ENCODE measurements at places on chromosomes 7 and 10. TPM values are rescaled to one million over a fixed set of nuclear protein-coding genes. Genes with fewer than 3 reads are reported as not detected.
A peak's percentile ranks its signal among the peaks of the same experiment; 100 is the strongest.

DNA sequence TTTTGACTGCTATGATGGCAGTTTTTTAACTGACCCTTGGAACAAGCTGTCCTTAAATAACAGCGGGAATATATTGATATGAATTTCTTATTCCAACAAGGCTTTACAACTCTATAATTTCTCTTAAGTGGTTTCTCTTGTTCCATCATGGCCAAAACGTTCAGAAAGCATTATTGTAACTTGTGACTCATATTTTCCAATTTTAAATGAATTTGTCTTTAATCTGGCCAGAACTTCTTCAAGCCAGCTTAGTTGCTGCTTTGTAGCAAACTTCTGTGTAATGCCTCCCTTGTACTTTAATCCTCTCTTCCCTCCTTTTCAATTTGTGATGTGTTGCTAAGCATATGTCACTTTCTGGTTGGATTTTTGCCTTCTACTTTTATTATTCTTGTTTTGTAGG lies 271.9 kb downstream of the KIF20B start:
- DNase-seq: no peak

DNA sequence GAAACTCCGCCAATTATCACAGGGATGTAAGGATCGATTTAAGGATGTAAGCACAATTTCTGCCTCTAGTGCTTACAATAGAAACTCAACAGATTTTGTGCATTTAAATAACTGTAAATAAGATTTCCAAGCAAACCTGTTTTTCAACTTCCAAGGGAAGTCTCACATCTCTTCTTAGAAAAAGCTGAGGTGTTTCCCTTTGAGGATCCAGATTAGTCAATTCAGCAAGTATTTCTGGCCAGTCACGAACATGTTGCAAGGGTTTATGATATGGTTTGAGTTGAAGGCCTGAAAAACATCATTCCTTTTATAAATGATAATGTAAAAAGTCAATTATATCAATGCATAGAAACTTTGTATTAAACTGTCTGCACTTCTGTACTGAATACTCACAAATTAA lies 23.9 kb downstream of the KRIT1 start:
- DNase-seq: no peak

- no peak for DNase-seq
Observed at GRCh38 chr10:74021248-74022055, 23.5 kb downstream of the VCL start.

- DNase-seq: no peak
Observed at GRCh38 chr10:1127629-1128028, 71.4 kb downstream of the WDR37 start.

DNA sequence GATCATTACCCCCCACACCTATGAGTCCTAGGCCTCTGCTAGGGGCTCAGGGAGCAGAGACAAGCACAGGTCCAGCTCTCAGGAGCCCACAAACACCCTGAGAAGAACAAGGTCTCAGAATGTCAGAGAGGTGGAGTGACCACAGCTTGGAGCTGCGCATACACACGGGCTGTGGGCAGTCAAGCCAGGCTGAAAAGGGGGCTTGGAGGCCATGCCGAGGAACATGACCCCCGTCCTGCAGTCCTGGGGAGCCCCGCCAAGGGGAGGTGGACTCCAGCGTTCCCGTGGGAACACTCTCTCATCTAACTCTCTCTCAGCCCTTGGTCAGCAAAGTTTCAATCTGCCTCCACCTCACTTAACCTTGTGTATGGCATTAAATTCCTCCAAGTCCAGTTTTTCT lies 7.8 kb upstream of the MMP21 start:
- no peak for DNase-seq

DNA sequence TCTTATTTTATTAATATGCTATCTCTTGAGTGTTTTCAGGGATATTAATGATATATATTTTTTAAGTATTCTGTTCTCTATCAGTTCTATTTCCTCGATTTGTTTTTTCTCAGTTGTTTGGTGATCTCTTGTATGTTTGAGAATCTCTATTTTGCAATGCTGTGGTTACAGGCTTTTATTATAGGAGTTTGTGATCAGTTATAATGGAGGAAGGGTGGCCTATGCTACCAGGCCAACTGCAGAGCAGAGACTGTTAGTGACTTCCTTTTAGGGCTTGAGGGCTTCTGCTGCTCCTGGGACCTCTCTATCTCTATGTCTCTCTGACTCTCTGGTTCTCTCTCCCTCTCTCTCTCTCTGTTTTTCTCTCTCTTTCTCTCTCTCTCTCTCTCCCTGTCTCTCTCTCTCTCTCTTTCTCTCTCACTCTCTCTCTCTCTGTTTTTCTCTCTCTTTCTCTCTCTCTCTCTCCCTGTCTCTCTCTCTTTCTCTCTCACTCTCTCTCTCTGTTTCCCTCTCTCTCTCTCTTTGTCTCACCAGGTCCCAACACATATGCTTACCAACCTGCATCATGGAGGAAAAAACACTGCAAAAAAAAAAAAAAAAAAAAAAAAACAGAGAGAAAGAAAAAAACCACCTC lies 69.4 kb upstream of the CAV2 start:
- no peak for DNase-seq

- no peak for DNase-seq
Observed at GRCh38 chr10:96700374-96701099, 19.8 kb downstream of the PIK3AP1 start.

DNA sequence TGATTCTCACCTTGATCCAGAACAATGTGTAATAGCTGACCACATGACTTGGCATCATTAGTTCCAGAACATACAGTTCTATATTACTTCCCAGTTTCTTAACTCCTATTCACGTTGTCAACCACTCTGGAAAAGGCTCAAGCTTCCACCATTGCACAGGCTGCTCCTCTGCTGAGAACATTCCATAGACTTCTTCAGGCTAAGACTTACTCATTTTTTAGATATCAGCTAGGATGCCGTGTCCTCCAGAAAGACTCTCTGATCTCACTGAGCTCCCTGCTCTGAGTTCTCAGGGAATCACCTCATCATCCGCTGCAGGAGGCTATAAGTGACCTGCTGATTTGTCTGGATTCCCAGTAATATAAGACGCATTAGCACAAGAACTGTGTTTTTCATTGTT lies 73.1 kb downstream of the HTR7 start:
- no peak for DNase-seq

DNA sequence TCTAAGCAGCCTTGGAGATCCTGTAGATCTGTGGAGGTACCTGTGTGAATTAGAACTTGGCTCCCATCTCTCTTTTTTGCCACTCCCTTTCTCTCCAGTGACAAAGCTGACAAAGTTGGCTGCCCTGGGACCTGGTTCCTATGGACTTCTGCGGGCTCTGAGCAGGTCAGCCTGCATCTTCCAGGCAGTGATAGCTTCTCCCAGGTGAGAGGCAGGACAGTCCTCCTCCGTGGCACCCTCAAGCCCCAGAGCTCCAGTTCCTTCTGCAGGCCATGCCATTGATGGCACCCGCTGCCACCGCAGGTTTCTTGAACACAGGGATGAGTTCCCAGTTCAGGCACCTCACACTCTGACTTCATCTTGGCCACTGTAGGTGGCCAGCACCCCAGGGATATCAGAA lies 73.5 kb upstream of the GRB10 start:
- DNase-seq: no peak

DNA sequence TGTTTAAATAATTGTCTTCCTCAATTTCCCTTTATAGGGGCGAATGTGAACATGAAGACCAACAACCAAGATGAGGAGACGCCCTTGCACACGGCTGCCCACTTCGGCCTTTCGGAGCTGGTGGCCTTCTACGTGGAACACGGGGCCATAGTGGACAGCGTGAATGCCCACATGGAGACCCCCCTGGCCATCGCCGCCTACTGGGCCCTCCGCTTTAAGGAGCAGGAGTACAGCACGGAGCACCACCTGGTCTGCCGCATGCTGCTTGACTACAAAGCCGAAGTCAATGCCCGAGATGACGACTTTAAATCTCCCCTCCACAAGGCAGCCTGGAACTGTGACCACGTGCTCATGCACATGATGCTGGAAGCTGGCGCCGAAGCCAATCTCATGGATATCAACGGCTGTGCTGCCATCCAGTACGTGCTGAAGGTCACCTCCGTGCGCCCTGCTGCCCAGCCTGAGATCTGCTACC lies 42.1 kb downstream of the ASB4 start:
- no peak for DNase-seq

- DNase-seq: no peak
Observed at GRCh38 chr10:133210398-133211140, 19.4 kb upstream of the UTF1 start.

- peak; percentile 74 for DNase-seq
Observed at GRCh38 chr10:125160856-125161706, 718 bp upstream of the CTBP2 start.

DNA sequence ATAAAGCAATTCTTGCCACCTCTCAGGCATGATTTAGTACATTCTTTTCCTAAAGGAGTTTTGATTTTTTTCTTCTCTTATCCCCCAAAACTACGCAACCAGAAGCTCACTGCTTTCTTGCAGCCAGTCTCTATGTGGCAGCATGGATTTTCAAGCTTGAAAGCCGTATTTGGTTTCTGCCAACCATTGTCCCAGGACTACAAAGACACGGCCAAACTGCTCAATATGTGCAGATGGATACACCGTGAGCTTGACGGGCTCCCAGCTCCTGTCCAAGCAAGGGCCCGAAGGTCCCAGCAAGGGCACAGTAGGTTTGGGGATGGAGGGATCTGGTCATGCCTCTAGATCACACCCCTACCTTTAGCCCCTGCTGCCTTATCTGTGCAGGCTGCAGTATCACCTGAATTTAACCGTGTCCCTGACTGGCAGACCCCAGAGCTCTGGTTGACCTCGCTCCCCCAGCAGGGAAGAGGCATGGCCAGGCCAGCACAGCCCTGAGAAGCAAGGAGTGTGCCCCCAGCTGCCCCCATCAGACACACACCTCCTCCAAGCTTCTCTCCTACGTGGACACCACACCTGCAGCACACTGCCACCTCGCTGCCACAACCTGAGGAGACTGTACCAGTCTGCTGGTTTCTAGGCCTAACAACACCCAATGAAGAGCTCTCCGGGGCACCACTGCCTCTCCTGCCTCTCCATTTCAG lies 86.8 kb downstream of the COBL start:
- no peak for DNase-seq

DNA sequence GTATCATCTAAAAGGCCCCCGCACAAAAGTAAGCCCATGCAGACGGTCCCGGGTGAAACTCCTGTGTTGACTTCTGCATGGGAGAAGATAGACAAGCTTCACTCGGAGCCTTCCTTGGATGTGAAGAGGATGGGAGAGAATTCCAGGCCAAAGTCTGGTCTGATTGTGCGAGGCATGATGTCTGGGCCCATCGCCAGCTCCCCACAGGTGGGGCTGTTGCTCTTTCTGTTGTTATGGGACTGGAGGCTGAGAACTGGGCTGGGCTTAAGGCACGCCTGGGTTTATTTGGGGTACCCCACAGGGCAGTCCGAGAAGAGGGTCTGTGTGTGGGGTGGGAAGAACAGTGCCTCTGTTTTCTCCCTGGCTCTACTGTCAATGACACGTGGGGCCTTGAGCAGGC lies 14.6 kb downstream of the MINDY4 start:
- peak; percentile 68 for DNase-seq

DNA sequence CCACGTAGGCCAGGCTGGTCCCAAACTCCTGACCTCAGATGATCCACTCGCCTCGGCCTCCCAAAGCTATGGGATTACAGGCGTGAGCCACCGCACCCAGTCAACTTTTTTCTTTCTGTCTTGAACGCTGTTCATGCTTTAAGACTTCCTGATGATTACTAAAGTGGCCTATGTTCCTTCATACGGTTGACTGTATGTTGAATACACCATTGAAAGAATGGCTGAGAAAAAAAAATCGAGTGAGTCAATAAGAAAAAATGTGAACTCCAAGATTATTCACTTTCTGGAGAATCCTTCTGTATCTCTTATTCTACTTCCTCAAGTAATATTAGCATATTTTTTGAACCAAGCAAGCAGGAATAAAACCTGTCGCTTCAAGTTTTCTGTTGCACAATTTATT lies 955.0 kb downstream of the GATA3 start:
- DNase-seq: no peak

- no peak for DNase-seq
Observed at GRCh38 chr7:99128076-99128950, 15.6 kb downstream of the SMURF1 start.

DNA sequence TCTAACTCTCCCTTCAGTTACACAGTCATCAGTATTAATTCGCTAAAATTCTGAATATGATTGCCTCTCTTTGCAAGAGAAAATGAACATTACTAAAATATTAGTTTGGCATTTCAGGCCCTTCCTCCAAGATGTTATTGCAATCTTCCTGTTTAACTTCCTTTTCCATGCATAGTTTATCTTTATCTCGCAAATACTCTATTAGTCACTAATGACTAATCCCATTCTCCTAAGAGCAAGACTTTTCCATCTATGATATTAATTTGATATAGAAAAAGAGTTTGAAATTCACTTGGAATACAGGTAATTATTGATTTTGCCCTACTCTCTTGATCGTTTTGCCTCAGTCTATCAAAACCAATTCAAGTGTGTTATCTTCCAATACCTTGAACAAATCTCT lies 41.8 kb upstream of the SEMA3A start:
- no peak for DNase-seq

- no peak for DNase-seq
Observed at GRCh38 chr7:142501434-142501833, 243.6 kb upstream of the PRSS58 start.

- peak; percentile 68 for DNase-seq
Observed at GRCh38 chr7:90210981-90211380, 559 bp upstream of the STEAP2 start.

- DNase-seq: no peak
Observed at GRCh38 chr7:152035817-152036216, 10.3 kb downstream of the GALNT11 start.

GRCh38 chr7:106335814-106336213 lies 51.0 kb upstream of the NAMPT start:
- no peak for DNase-seq

- no peak for DNase-seq
Observed at GRCh38 chr7:16504019-16504418, 22.6 kb upstream of the LRRC72 start.

DNA sequence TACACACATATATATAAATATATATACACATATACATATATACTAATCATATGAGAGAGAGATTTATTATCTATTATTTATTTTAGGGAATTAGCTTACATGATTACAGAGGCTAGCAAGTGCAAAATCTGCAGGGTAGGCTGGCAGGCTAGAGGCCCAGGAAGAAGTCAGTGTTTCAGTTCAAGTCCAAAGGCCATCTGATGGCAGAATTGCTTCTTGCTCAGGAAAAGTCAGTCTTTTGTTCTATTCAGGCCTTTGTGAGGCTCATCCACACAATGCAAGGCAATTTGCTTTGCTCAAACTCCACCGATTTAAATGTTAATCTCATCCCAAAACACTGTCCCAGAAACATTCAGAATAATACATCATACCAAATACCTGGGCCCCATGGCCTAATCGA lies 2.6 kb upstream of the C10orf120 start:
- DNase-seq: peak; percentile 75

The ACBD7 gene
- polyA plus RNA-seq: 2.2 TPM

The RBP3 gene
- 0.06 TPM for polyA plus RNA-seq

The SLIT1 gene
- polyA plus RNA-seq: 1.6 TPM

The EPO gene
- polyA plus RNA-seq: 0.19 TPM

The PLEKHS1 gene
- 62.4 TPM for polyA plus RNA-seq

The ADIRF gene
- polyA plus RNA-seq: 11.4 TPM

The SPDYE6 gene
- 4.3 TPM for polyA plus RNA-seq

The ANAPC16 gene
- 122 TPM for polyA plus RNA-seq

The VWDE gene
- 0.66 TPM for polyA plus RNA-seq

The PODXL gene
- 26.9 TPM for polyA plus RNA-seq

The ZNF22 gene
- polyA plus RNA-seq: 35.7 TPM

The TMEM178B gene
- polyA plus RNA-seq: 2.2 TPM

The ASB15 gene
- polyA plus RNA-seq: 0.07 TPM

The SH2B2 gene
- 1.6 TPM for polyA plus RNA-seq

The FZD1 gene
- polyA plus RNA-seq: 13.2 TPM

The MINDY4 gene
- 12.3 TPM for polyA plus RNA-seq

The RNF32 gene
- 3.7 TPM for polyA plus RNA-seq

All from large intestine (tissue), 12 donors.